ENCODE measurements at places on chromosomes 6 and 20. TPM values are rescaled to one million over a fixed set of nuclear protein-coding genes. Genes with fewer than 3 reads are reported as not detected.

Gene CST3
- 300 TPM for total RNA-seq

Gene TMC2
- total RNA-seq = not detected

Gene ENPP5
- total RNA-seq = 2.0 TPM

Gene VIP
- 0.16 TPM for total RNA-seq

Gene SCUBE3
- total RNA-seq = 0.80 TPM

Gene PRDM13
- total RNA-seq = 2.6 TPM

Gene PLCB1
- 19.7 TPM for total RNA-seq

Gene C6orf58
- total RNA-seq = not detected

Gene PHACTR3
- total RNA-seq = not detected

Gene CPNE5
- not detected for total RNA-seq

Gene ZBTB12
- total RNA-seq = 2.2 TPM

Gene YIPF3
- total RNA-seq = 160 TPM

Gene PPP1R16B
- total RNA-seq = 0.69 TPM

Gene ERVFRD-1
- total RNA-seq = 0.63 TPM

Gene MOXD1
- 17.2 TPM for total RNA-seq

Gene HSD17B8
- 8.0 TPM for total RNA-seq

Gene CRNKL1
- 73.7 TPM for total RNA-seq

Gene LRP11
- 25.5 TPM for total RNA-seq

Gene RHAG
- total RNA-seq = not detected

All from SK-MEL-5 (cell line).